ENCODE measurements at places on chromosomes 11 and 22.

DNA sequence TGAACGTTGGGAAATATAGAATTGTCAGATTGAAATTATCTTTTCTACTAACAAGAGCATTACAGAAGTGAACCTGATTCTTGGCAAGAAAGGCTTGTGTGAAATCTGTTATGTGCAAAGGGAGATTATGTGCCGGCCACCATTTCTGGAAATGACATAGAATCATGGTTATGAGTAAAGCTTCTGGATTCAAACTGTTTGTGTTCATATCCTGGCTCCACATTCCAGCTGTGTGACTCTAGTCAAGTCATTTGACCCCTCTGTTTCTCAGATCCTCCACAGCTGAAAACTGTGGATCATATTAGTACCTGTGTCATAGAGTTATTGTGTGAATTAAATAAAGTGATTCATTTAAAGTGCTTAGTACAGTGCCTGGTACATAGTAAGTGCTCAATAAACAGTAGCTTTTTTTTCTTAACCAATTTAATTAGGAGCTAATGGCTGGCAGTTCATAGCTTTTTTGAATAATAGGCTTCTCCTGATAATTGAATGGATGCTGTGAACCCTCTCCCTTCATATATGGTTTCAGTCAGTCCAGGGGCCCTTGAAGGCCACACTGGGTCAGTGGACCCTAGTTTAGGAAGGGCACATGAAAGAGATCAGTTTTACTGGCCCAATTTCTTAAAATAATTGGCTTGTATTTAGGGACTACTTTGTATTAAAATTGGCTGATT is 34.6 kb downstream of the EHF start:
- no peak for DNase-seq

DNA sequence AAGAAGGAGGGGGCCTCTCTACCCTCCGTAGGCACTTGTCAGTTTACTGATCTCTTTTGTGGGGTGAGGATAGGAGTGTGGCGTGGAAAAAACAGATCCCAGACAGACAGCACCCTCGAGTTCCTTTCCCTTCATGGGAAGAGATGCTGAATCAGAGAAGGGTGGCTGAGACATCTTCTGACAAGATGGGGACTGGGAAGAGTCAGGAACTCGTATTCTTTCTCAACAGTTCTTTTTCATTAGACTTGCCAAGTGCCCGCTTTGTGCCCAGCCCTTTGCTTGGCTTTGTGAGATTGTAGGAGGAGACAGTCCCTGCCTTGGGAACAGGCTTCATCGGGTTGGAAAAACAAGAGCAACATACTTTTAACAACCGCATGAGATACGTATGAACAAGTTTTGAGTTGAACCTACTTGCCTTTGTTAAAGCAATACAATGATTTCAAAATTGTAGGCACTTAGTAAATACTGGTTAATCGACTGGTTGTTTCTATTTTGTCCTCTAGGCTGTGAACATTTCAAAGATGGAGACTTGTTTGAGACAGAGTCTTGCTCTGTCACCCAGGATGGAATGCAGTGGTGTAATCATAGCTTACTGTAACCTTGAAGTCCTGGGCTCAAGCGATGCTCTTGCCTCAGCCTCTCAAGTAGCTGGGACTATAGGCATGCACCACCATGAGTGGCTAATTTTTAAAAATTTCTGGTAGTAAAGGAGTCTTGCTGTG is 1.1 kb downstream of the RRM1 start:
- no peak for DNase-seq

DNA sequence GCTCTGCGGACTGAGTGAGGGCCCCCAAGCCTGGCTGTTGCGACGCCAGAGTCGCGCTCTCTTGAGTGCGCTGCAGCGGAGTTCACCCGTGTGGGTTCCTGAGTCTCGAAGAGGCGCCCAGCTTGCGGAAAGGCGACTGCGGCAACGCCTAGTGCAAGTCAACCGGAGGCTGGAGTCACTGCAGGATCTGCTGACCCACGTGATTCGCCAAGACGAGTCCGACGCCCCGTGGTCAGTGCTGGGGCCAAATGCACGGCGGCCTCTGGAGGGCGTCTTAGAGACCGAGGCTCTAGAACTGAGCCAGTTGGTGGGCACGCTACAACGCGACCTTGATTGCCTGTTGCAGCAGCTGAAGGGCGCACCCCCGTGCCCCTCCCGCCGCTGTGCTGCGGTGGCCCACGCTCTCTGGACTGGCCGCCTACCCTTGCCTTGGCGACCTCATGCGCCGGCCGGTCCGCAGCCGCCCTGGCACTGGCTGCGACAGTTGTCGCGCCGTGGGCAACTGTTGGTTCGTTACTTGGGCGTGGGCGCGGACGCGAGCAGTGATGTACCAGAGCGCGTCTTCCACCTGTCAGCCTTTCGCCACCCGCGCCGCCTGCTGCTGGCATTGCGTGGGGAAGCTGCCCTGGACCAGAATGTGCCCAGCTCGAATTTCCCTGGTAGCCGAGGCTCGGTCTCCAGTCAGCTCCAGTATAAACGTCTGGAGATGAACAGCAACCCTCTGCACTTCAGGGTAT is 32.6 kb downstream of the RRP8 start:
- no peak for DNase-seq

GRCh38 chr11:62338218-62338617 is 970 bp downstream of the ASRGL1 start:
- no peak for DNase-seq

DNA sequence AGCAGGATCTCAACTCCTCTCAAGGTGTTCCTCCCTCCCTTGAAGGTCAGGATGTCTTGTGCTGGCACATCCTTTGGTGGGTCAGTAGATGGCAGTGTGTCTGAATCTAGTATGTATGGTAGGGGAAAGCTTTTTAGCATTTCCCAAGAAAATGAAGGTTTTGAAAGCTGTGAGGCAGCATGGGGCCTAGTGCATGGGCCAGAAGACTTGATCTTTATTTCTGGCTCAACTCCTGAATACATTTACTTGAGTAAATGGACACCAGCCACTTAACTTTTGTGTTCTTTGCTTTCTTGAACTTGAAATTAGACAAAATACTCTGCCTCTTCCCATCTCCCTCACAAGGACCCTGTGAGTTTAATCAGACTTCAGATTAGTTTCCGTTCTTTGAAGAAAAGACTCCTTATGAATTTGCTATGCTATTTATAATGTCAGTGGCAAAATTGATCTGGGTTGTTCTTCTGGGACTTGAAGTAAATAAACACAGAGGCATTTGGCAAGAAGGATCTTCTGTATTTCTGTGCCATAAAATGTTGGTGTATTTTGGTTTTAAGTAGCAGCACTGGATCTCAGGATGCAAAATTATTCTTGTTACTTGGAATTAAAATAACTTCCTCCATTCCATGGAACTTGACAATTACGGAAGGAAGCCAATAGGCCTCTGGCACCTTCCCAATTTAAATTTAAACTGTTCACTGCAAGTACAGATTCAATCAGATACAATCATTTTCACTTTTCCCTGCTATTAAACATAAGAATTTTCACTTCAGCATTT is 288.8 kb downstream of the CASP12 start:
- DNase-seq: peak; percentile 3

DNA sequence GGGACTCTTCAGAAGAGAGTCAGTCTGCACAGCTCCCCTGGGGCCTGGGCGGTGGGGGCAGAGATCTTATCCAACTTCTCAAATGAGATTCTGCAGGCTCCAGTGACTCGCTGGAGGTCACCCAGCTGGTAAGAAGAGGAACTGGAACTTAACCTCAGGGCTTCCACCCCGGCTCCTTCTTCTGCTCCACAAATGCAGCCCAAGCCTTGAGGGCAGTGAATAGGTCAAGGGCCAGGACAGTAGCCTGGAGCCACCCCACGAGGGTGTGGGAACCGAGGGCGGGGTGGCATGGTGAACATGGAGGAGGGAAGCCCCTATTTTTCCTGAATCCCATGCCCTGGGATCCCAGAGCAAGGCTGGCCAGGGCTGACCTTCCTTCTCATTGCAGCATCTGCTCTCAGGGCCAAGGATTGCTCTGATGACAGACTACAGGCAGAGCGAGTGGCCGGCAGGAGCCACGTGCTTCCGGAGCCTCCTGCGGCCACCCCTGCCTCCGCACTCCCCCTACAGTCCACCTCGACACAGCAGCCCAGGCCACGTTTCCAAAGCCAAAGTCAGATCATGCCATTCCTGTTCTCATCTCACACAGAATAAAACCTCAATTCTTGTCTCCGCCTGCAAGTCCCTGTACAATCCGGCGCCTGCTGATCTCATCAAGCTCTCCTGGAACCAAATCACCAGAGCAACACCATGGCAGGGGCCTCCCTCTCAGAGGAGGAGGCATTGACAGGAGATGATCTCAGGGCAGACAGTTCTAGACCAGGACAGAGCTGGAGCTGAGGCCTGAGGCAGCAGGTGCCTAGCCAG is 21.1 kb upstream of the UPK3A start:
- peak; percentile 81 for DNase-seq

DNA sequence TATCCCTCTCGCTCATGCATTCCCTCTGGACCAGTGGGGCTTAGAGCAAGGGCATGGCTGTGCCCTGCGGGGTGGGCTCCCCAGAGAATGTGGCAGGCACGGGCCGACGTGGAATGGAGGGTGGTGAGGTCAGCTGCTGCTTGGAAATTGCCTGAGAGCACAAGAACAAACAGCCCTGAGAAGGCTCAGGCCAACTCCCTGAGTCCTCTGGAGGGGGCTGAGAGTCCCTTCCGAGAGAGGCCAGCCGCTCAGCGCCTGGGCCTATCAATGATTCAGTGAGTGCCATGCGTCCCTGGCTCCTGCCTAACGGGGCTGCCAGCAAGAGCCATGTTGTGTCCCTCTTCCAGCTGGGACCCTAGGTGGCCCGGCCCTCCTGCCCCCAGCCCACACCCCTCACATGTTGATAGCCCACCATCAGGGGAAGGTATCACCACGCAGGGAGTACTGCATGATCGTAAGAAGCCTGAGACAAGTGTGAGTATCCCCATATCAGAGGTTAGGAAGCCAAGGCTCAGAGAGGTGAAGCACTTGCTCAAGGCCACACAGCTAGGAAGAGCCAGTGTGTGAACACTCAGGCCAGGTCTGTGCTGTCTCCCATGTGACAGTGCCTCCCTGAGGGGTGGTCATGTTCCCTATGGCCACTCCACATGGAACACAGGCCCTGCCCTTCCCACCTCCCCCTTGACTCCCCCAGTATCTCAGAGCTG is 55.8 kb downstream of the NECTIN1 start:
- DNase-seq: no peak

DNA sequence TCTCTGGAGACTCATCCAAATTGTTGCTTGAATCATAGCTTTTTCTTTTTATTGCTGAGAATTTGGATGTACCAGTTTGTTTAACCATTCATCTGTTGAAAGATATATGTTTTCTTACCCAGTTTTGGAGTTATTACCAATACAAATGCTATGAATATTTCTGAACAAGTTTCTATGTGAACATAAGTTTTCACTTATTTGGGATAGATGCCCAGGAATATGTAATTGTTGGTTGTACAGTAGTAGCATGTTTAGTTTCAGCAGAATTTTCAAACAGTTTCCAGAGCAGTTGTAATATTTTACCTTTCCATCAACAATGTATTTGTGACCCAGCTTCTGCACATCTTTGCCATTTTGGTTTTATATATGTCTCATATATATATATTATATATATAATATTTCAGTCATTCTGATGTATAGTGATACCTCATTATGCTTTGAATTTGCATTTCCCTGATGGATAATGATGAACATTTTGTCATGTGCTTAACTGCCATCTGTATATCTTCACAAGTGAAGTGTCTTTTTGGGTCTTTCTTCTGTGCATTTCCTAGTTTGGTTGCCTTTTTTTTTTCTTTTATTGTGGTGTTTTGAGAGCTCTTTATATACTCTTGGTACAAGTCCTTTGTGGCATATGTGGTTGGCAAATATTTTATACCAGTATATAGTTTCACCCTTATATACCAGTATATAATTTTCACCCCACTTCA is 118.8 kb downstream of the LUZP2 start:
- DNase-seq: no peak

DNA sequence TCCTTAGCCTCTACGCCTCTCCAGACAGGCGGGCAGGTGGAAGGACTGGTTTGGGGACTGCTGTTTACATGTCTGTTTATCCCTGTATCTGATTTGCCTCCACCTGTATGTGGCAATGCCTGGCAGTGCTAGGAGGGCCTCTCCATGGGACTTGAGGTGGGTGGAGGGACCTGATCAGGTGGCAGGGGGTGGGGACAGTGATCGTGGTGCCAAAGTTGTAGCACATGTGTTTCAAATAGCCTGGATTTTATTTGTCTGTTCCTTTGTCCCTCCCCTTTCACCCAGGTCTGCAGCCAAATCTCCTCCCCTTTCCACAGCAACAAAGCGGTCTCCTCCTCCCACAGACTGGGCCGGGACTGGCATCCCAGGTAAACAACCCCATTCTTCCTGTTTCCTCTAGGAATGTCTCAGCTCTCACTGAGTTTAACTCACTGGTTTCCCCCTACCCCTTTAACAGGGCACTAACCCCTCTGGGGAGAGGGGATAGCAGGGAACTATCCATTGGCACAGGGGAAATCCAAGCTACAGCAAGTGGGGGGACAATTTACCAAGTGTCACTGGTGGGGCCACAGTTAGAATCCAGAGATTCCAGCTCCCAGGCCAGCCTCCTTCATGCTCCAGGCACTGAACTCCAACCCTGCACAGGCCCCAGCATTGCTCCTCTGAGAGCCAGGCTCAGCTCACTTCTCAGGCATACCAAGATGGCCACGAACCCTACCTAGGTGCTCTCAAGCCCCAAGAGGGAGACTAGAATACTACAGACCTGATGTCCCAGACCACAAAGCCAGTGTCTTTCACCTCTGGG is 22.9 kb upstream of the TLCD5 start:
- no peak for DNase-seq

GRCh38 chr11:127392575-127392974 is 392.0 kb upstream of the KIRREL3 start:
- DNase-seq: no peak

DNA sequence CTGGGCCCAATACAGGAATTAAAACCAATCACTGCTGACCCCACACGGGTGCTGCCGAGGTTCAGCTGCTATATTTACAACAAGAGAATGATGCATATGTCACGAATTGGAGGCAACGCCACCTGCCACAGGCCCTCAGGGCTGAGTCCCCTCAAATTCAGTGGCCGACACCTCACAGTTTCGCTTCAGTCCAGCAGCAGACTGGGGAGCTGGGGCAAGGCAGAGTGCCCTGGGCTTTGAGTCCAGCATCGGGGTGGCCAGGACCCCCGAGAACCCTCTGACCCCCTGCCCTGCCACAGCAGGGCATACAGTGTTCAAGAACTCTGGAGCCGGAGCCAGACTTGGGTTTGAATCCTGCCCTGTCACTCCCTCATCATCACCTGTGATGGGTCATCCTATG is 247.2 kb downstream of the CTTN start:
- DNase-seq: no peak

DNA sequence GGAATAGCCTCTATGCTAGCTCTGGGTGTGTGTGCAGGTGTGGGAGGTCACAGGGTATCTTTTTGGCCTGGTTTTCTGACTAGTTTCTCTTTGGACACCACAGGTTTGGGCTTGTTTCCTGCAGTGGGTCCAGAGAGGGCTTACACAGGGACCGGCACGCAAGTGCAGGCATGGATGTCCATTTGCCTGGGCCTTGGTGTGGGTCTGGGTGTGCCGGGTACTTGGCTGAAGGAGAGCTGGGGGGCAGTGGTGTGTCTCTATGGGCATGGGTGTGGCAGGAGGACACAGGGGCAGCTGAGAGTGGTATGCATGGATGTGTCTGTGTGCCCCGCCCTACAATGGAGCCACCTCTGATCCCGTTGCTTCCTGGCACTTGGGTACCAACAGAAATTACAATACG is 7.5 kb upstream of the KCNJ11 start:
- no peak for DNase-seq
